ENCODE measurements at places on chromosomes 6 and 20.

DNA sequence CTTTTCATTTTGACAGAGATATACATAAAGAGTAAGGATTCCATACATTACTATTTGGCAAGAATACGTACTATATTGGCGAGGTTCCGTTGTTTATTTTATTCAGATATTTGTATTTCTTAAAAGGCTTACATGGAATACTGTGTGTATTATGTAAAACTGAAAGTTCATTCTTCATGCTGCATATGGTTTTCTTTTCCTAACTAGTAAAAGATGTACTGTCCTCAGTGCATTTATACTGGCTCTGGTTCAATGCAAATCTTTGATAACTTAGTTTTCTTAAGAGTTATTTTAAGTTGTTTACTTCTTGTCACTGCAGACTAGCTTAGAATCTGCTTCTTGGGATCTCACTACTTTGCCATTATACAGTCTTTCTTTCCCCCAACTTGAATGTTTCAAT, 42.0 kb downstream of the ADGRB3 start:
- no peak for DNase-seq

DNA sequence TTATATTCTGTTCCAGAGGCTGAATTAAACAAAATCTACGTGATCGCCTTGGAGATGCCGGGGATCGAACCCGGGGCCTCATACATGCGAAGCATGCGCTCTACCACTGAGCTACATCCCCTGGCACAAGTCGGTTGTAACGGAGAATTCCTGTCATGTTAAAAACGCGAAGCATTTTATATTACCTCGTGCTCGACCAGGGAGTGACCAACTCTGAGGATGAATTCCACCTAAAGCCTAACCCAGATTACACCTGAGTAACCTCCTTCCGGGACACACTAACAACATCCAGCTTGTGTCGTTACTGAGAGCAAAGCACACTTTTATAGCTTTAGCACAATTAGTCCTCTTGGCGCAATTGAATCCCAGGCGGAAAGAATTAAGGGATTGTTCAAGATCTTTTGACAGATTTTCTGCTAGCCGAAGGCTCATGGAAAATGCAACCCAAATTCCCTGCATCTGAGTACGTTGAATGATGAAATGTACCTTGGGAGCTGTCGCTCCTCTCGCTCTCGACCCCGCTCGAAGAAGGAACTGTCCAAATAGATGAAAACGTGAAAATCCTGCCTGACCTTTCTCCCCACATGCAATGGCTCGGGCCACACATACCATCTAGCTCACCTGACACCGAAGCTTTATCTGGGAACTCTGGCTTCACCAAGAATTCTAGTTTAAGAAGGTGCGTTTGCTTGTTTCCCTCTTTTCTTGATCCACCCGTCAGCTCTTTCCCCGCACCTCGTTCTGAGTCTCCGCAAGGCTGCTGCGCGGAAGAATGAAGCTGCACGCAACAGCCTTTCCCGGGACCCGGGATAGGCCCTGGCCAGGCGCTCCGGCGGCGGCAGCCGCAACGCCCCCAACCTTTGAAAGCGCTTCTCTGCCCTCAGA, 148.3 kb downstream of the GPX5 start:
- peak; percentile 3 for DNase-seq

DNA sequence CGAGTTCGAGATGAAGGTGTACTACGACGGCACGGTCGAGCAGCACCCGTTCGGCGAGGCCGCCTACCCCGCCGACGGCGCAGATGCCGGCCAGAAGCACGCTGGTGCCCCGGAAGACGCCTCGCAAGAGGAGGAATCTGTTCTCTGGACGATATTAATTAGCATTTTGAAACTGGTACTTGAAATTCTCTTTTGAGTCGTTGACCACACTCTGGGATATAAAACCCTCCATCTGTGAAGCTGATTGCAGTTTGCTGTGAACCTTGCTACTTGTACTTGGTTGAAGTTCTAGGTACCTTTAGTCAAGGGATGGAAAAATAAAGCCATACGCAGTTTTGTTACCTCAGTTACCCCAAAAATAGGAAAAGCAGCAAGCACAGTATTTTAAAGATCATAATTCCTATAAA, 917 bp downstream of the C6orf120 start:
- no peak for DNase-seq

DNA sequence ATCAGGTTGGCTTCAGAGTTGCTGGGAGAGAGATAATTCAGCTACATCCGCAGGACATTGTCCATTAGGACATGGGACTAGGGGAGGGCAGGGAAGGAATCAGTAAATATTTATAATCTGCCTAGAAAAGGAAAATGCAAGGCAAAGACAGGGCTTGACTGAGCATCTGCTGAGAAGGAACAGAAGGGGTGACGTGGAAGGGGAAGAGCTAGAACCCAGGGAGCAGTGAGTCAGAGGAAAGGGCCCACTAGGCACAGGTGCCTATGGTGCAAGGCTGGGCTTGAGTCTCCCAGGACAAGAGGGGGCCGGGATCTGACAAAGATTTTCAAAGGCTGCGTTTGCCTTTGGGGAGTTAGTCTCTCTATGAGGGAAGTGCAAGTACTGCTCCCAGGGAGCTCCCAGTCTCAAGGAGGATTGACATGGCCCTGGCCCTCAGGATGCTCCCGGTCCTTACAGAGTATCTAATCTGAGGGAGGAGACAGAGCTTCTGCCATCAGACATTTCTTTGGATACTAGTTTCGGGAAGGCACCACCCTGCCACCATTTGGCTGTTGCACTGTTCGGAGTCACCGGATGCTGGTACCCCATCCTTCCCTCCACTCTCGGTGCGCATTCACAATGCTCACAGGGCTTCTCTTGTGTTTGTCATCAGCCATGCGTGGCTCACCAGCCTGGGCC, 21.9 kb downstream of the VEGFA start:
- DNase-seq, result no peak

DNA sequence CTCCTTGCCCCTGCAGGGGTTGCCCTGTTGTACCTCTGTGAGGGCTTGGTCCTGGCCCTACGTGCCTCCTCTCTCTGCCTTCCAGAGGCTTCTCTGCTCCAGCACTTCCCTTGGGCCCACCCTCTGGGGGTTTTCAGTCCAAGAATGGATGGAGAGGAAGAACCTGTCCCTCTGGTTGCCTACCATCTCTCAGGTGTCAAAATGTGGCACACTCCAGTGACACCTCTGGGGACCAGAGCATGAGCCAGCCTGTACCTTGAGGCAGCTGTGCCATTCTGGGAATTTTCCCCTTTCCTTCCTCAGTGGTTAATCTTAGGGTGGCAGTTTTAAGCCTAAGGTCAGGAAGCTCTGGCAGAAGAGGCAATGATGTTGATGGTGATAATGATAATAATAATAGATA, 115.2 kb upstream of the ARMC2 start:
- no peak for DNase-seq

GRCh38 chr6:78910591-78911171, 43.3 kb downstream of the IRAK1BP1 start:
- no peak for DNase-seq

GRCh38 chr6:40148882-40149573, 214.8 kb upstream of the MOCS1 start:
- DNase-seq, result no peak

DNA sequence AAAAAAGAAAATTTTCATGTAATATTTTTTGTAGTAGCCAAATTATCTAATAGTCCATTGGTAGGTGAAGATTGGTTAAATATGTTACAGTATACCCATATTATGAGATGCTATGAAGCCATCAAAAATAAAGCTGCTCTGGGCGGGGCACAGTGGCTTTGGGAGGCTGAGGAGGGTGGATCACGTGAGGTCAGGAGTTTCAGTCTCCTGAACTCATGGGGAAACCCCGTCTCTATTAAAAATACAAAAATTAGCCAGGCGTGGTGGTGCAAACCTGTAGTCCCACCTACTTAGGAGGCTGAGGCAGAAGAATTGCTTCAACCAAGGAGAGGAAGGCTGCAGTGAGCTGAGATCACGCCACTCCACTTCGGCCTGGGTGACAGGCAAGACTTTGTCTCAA, 360.5 kb downstream of the KIF16B start:
- DNase-seq, result no peak

- DNase-seq, result no peak
Measured at GRCh38 chr6:30991891-30992290, 8.4 kb downstream of the MUC21 start.

DNA sequence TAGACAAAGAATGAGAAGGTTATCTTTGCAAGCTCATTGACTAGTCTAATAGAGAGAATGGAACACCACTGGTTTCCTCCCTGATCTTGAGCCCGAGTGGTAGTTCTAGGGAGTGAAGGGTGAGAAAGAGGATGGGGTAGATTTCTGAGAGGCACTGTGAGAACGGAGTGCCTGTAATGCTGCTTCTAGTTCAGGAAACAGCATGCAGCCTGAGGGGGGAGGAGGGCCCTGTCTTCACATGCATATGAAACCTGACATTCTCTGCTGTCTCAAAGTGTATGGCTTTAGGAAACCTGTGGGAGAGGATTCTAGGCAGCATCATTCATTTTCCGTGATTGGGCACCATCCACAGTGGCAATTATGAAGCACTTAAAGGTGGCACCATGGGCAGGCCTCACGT, 259.4 kb upstream of the MAN1A1 start:
- no peak for DNase-seq

DNA sequence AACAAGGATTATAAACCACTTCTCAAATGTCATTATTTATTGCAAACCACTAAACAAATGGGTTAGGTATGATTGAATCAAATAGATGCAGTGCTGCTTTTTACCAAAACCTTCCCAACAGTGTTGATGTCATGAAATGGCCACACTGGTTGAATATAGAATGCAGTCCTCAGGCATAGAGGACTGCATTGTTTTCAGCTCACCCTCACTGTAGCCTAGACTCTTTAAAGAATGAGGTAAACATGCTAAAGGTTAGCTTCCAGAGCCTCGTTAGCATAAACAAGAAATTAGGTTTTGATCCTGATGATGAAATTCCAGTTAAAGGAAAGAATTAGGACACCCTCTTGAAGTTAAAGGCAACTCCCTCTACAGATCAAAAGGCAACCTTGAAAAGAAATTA, 224.3 kb downstream of the ALDH8A1 start:
- DNase-seq, result no peak

DNA sequence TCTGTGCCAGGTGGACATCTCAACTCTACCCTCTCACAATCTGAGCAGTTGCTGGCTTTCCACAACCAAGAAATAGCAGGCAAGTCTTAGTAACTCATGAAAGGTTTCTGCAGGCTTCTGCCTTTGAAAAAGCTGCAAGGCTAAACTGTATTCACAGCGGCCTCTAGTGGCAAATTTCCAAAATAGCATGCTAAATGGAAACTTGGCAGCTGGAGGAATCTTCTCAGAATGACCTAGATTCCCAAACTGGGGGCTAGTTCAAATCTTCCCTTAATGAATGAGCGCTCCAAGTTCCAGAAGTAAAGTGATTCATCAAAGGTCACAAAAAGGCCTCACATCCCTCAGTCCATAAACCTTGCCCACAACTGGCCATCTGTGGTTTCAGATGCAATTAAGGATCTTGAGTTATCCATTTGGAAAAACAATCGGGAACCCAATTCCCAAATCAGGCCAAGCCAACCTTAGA, 11.9 kb upstream of the CPNE5 start:
- DNase-seq, result no peak

- no peak for DNase-seq
Measured at GRCh38 chr20:53736757-53737395, 143.2 kb upstream of the ZNF217 start.

DNA sequence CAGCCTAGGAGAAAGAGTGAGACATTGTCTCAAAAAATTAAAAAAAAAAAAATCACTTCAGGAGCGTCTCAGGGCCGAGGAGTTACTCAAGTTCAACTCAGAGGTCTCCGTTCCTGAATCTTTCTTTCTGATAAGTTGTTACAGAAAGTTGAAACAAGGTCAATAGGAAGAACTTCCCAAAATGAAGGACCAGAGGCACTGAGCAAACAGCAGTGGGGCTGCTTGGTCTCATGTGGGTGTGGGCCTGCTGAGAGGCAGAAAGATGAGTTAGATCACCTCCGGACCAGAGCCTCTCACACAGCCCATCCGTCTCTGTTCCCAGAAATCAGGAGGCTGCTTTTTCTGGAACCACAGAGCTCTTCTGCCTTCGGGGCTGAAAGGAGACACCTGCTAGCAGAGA, 12.4 kb downstream of the MDGA1 start:
- DNase-seq, result no peak

DNA sequence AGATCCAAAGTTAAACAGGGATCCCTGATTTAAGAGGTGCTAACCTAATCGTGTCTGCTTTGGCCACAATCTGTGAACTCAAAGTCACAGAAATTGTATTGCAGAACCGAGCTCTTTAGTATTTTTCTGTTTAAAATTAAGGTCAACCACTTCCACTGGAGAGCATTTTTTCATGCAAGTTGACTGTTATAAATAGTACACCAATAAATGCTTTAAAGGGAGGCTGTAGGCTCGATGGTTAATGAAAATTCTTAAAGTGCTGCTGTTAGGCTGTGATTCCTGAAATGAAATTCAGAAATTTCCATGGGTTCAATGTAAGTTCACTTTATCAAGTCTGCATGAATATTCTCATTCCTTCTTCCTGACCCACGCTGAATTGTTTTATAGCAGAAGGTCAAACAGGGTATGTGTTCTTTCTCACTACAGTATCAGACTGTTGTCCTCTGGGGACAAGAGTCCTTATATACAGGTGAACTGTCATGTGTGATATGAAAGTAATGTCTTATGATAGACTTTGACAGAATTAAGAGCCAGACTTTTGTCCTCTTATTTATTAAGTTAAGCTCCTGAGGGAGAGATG, 92.5 kb upstream of the HDGFL1 start:
- DNase-seq, result no peak

- DNase-seq, result no peak
Measured at GRCh38 chr6:80437801-80438200, 331.3 kb downstream of the BCKDHB start.

GRCh38 chr6:138795809-138796603, at the start of gene ECT2L:
Gene ECT2L, plus strand, starts transcription at chr6:138796087. Its CDS starts 17,188 bp downstream, at chr6:138813275.
- DNase-seq, result no peak

- DNase-seq, result no peak
Measured at GRCh38 chr6:67916399-67916798, 718.7 kb upstream of the ADGRB3 start.

- no peak for DNase-seq
Measured at GRCh38 chr20:38249536-38250310, 10.8 kb downstream of the KIAA1755 start.

DNA sequence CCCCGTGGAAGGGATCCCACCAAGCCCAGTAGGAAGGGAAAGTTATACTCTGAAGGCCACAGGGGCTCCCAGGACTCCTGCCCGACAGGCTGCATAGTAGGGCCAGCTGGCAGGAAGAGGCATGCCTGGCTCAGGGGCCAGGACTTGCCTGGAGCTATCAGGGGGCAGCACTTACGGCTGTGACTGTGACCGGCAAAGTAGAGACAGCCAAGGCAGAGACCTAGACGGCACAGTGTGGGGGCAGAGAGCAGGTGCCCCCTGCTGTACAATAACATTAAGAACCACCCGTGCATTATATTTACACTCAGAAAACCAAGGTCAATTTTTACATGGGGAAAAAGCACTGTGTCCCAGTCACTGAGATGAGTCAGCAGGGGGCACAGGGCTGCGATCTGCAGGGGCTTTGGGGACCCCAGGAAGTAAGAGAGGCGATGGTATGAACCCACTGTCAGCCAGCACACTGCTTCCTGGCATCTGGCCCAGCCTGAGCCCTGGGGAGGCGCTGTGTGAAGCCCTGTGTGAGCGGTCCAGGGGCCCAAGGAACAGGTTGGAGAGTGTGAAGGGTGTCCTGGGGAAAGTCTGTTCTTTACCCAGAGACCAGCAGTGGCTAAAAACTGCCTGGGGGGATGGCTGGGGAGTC, 9.9 kb downstream of the CCDC167 start:
- DNase-seq, result peak; percentile 35

- DNase-seq, result no peak
Measured at GRCh38 chr6:100116411-100117194, 122.6 kb upstream of the MCHR2 start.

GRCh38 chr6:143401636-143402370, 48.7 kb downstream of the ADAT2 start:
- no peak for DNase-seq

GRCh38 chr6:17851001-17851719, 136.3 kb downstream of the KIF13A start:
- no peak for DNase-seq

Measured in CD4-positive, alpha-beta T cell treated with Interleukin-1 beta for 1 hour (primary cell).